ENCODE measurements at places on chromosomes 7 and 10.

DNA sequence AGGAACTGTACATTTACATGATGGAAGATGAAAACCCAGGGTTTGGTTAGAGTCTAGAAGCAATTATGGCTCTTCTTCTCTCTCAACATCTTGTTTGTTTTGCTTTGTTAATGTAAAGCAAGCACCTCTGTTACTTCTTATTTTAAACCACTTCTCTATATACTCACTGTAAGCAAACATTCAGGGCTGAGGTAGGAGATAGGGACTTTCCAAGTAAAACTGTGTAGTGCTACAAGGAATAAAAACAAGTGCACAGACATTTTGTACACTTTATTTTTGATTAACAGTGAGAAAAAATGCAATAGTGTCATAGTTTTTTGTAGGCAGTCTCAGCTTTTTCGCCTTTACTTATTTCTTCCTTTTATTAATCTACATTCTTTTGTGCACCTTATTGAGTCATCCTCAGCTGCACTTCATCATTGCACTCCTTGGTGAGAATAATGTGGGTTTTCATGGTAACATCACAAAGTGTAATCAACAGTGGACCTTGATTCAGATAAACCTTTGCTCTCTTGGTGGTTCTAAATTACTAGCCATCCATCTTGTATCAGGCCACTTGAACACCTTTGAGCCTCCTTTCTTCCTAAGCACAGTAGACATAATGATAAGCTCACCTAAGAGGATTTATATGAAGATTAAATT is 52.9 kb downstream of the ELMO1 start:
- no peak for DNase-seq

DNA sequence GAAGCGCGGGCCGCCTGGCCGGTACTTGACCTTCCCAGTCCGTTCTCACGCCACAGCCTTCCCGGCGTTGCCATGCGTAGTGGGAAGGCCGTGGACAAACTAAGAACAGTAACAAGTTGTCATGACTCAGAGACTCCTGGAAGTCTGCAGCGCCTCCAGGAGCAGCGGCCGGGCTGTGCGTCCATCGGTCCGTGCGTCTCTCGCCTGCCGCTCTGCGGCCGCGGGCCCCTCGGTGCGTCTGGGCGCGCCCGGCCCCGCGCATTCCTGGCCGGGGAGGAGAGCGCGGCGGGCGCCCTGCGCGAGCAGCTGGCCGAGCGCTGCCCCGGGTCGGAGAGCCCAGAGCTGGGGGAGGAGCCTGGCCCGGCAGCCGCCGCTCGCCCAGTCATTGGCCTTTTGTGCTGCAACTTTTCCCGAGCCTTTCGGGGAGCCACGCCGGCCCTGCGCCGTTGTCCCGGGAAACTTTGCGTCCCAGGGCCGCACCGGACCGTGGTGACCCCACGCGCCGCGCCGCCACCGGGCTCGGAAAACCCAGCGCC is 123.7 kb downstream of the TACC2 start:
- no peak for DNase-seq

DNA sequence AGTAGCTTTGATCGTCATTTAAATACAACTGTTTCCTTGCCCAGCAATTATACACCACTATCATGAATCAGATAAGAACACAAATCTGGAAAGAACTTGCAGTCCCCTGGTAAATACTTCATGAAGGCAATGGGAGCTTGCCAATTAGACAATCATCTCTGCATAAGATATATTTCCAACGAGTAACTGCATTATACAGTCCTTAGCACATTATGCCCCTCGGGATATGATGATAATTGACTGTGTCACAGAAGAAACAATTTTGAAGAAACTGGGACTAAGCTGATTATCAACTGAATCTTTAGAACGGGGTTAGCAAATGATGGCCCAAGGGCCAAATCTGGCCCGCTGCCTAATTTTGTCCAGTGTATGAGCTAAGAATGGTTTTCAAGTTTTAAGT is 155.7 kb downstream of the TRIL start:
- DNase-seq: no peak

DNA sequence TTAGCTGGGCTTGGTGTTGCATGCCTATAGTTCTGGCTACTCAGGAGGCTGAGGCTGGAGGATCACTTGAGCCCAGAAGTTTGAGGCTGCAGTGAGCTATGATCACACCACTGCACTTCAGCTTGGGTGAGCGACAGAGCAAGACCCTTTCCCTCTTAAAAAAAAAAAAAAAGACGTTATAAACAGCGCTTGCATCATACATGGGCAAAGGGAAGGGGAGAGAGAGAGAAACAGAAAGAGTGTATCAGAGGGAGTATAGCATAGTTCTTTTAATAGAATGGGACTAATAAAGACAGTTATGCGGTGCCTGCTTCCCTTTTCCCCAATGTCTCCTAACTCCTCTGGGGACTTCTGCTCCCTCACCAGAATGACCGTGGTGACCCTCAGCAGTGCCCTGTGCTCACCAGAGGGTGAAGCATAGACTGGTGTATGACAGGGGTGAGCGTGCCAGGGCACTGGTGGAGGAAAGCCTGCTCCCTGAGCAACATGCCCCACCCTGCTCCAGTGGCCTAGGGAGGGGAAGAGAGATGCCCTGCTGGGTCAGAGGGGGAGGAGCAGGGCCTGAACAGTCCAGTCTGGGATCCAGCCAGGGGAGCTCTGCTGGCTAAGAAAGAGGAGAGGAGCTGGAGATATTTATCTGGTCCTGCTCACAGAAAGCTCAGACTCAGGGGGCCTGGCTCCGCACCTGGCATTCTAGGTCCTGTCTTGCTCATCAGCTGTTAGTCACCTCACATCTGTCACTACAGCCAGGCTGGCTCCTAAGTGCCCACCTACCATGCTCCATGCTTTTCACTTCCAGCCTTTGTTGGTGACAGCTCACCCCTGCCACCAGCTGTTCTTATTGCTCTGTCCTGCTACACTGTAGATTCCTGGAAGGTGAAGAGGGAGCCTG is 2.2 kb downstream of the PDZD7 start:
- DNase-seq: no peak

- DNase-seq: no peak
Observed at GRCh38 chr7:116223588-116223987, 13.2 kb downstream of the TES start.

GRCh38 chr7:27178366-27178765 is 4.2 kb upstream of the HOXA10 start:
- DNase-seq: no peak
